IMR-90 (cell line): ENCODE measurements at places on chromosomes 5 and 9. TPM values are rescaled to one million over a fixed set of nuclear protein-coding genes. Genes with fewer than 3 reads are reported as not detected.

The CER1 gene
- polyA plus RNA-seq, result not detected in 2 replicates

The CLIC3 gene
- polyA plus RNA-seq, result 1.7 and 2.1 TPM in 2 replicates

GRCh38 chr9:7478646-7479045 lies 320.9 kb downstream of the DMAC1 start:
- no peak for DNase-seq

- no peak for DNase-seq
These were observed 112.6 kb downstream of the PCSK5 start for GRCh38 chr9:76003041-76003440.

DNA sequence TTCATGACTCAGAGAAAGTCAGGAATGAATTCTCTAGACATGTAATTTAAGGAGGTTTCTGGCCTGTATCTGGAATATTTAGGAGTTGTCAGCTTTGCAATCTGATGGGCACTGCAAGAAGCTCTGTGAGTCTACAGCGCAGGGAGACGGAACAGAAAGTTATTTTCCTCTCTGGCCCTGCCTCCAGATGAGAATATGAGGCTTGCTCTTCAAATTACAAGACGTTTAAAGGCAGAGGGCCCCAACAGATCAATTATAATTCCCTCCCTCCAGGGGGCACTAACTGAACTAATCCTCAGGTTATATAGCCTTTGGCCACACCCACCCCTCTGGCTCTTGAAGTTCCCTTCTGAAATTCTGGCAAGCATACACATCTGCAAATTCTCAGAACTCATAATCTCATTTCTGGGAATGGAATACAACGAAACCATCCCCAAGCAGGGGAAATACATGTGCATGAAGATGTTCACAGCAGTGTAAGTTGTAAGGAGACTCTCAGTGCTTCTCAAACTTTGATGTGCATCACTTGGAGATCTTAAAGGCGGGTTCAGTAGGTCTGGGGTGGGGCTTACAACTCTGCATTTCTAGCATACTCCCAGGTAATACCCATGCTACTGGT lies 307.6 kb downstream of the CWC27 start:
- peak; percentile 54 for DNase-seq

DNA sequence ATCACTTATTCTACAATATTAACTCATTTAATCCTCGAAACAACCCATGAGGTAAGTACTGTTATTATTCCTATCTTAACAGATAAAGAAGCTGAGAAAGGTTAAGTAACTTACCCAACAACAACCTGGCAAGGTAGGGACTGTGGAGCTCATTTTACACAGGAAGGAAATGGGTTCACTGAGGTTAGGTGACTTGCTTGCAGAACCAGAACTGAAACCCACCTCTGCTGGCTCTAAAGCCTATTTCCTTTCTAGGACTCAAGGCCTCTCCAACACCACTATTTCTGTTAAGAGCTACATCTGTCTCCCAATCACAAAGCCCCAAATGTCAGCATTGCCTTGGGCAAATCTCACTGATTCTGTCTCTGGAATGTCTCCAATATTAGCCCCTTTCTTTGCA lies 38.9 kb upstream of the IFNK start:
- DNase-seq, result no peak

DNA sequence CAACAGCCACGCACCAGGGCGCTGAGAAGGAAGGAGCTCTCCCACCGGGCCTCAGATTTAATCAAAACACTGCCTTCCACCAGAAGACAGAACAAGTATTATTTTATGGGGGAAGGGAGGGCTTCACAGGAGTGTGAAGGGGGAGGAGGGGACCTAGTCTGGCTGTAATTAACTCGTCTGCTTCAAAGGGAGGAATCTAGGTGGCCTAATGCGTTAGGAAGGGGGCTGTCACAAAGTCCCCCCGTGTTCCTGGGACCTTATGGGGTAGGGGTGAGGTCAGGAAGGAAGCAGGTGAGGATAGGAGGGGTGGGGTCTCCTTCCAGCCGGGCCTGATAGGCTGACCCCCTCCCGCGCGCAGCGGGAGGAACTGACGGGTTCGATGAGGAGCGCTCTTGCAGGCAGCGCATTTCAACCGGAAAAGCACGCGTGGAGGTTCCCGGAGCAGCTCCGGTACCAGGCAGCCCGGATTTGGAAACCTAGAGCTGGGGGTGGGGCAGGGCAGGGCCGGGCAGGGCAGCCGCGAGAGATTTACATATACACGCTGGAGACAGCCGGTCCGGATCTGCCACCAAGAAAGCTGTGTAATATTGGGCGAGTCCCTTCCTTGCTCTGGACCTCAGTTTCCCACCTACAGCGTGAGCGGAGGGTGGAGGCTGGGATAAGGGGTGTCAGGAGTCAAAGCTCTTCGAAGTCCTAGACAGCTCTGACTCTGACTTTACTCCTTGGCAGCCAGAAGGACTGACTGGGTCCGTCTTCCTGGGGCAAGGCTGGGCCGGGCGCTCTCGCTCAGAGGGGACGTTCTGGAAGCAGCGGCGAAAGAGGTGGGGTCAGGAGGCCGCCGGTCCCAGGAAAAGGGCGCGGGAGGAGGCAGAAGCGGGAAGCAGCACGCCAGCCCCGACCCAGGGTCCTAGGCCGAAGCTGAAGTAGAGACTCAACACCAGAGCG lies 1.8 kb downstream of the SHB start:
- DNase-seq, result no peak

DNA sequence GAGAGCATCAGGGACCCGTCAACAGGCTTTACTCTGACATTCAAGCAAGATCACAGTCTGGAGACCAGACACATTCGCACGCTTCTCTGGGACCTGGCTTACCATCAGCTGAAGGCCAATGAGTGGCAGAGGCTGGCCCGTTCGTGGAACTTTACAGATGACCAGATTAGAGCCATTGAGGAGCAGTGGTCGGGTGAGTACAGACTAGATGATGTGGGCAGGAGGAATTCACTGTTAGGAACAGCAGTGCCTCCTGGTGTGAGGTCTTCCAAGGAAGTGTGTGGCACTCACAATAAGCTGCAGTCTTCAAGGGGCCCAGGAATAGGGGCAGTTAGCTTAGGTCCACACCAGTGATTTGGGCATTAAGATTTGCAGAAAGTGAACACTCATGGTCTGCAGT lies 50.4 kb downstream of the POC5 start:
- DNase-seq, result no peak

GRCh38 chr5:105259581-105260217 lies 1697.1 kb upstream of the NUDT12 start:
- no peak for DNase-seq
